Stimulated activated CD4-positive, alpha-beta T cell treated with anti-CD3 and anti-CD28 coated beads, Interleukin-12 subunit alpha, Interleukin-12 subunit beta, amount 100 ng/mL, for 4 hours (primary cell): ENCODE measurements at places on chromosomes 6 and 20.

GRCh38 chr6:6724539-6725467, 136.3 kb downstream of the LY86 start:
- DNase-seq: peak; percentile 57

DNA sequence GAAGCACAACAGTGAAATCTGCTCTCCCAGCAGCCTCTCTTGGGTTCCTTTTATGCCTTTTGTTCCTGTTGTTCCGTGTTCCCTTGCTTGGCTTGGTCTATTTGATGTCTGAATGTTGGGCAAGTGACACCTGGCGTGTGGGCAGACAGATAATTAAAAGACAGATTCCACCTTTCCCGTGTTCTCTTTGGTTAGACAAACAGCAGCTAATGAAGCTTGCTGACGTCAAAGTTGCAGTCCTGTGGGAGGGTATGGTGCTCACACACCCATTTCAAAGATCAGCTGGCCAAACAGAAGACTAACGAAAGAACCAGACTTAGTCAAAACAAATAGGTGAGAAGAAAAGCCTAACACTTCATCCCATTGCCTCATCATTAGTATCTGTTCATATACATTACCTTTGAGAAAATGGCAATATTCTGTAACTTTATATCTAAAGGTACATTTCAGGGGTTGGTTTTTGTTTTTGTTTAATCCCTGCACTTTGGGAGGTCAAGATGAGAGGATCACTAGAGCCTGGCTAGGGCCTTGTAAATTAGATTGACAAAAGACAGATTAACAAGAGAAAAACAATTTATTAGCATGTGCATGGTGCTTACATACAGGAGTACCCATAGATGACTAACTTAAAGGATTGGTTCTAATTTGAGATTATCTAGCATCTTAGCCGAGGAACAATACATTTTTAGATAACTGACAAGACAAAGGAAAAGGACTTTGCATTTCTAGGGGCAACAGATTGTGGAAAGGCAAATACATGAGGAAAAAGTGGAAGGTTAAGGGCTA, 48.9 kb upstream of the TNFRSF21 start:
- no peak for DNase-seq

GRCh38 chr6:3847521-3847920, 1.7 kb upstream of the FAM50B start:
- DNase-seq: no peak

DNA sequence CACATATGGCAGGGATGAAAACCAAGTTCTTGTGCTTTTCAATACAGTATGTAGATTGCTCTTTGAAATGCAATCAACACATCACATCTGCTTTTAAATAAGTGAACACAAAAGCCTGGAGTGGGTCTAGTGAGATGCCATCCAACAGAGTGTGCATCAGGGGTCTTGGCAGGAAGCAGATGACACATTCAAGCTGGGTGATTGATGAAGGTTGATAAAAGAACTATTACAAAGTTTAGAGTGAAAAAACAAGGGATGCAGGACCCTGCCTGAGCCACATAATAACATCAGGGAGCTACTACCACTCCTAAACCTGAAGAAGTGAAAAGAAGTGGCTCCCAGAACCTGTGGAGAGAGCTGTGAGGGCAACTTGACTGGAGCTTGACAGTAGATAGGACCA, 16.6 kb upstream of the PLCB1 start:
- no peak for DNase-seq

- no peak for DNase-seq
Observed at GRCh38 chr6:12851123-12851695, 134.6 kb downstream of the PHACTR1 start.

GRCh38 chr6:71031912-71032311, 75.1 kb upstream of the B3GAT2 start:
- no peak for DNase-seq
